ENCODE measurements at places on chromosomes 11 and 22. TPM values are rescaled to one million over a fixed set of nuclear protein-coding genes. Genes with fewer than 3 reads are reported as not detected.

Gene RAG2
- total RNA-seq: not detected

Gene STK33
- total RNA-seq: 14.9 TPM

Gene RIMBP3C
- total RNA-seq: 0.48 TPM

Gene SCGB1D1
- not detected for total RNA-seq

Gene NUDT22
- 50.7 TPM for total RNA-seq

Gene MPEG1
- not detected for total RNA-seq

Gene MTFP1
- total RNA-seq: 36.4 TPM

Gene PRR5L
- total RNA-seq: 15.9 TPM

All from kidney epithelial cell (primary cell).